Pons (tissue), 1 donor: ENCODE measurements at places on chromosomes 12 and 14.
A peak's percentile ranks its signal among the peaks of the same experiment; 100 is the strongest.

DNA sequence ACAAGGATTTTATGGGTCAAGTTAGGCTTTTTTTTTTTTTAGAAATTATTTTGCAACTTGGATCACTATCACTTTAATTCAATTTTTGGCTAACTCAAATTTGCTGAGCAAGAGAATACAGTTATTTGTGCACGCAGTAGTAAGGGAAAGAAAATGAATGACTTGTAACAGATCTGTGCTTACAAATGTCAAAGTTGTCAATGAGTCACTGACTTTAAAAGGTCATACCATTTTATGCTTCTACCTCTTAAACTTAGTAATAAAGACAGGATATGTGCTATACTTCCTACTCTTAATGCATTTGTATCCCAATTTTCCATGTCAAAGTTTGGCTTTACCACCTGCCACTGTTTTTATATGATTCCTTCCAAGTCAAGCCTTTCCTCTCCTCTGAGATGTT lies 131.1 kb upstream of the FBXO33 start:
- no peak for DNase-seq

DNA sequence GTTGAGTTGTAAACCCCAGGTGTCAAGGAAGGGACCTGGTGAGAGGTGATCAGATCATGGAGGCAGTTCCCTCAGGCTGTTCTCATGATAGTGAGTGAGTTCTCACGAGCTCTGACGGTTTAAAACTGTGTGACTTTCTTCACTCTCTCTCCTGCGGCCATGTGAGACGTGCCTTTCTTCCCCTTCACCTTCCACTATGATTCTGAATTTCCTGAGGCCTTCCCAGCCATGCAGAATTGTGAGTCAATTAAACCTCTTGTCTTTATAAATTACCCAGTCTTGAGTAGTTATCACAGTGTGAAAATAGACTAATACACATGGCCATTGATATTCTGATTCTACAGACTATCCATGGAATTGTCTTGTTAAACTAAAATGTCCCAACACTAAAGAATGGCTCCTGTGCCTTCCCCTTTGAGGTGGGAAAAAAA lies 85.6 kb downstream of the SLC2A13 start:
- DNase-seq, result no peak

DNA sequence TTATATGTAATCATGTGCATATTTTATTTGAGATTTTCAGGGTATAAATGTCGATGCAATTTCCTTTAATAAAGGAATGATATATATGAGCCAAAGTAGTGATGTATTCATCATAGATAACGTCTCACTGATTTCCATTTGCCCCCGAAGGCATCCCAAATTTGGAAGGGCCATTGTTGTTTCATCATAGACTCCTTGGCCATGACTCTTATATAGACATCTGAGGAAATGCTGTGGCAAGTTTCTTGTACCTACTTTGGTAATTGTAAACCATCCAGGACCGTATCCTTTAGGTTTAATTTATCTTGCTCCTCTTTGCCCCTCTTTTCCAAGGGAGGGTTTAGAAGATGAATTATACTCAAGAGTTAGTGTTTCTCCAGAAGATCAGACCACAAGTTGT lies 84.7 kb downstream of the SAMD4A start:
- DNase-seq, result no peak

DNA sequence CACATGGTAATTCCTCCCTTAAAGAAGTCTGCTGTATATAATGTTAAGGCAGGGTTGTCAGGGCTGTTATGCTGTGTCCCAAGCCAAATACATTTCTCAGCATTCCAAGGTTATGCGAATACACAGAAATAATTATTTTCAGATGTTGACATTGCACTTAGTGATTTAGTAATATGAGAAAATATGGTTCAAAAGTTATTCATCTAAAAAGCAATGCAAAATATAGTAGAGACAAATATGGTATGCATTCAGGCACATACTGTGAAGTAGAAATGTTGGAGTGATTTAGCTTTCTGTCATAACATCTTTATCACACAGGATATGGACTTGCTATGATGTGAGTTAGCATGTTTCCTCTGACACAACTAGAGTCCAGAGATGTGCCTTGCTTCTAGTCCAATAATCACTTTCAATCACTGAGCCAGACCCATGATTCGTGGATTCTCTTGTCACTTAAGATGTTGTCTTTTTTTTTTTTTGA lies 70.0 kb downstream of the PDE3A start:
- no peak for DNase-seq

GRCh38 chr12:108560752-108561719 lies at the start of gene SART3:
SART3 (minus strand) TSS chr12:108561173; CDS start chr12:108561154, 19 bp downstream.
- peak; percentile 96 for DNase-seq

DNA sequence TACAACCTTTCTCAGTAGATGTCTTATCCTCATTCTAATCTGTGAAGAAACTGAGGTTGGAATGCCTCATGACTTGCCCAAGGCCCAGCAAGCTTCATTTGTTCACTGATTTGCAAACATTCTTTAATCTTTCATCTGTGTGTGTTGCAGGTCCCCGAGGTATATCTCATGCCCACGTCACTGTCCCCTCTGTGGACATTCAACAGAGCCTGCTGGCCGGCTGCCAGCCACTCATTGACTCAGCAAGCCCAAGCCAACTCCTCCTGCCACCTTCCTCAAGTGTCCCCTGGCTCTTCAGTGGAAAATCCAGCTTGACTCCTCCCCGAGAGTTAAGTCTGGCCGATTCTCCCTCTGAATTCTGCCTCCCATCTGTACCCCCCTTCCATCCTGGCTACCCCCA lies 1.9 kb upstream of the DCAF4 start:
- DNase-seq, result no peak

GRCh38 chr12:103986829-103987228 lies 21.2 kb downstream of the TDG start:
- DNase-seq, result no peak

DNA sequence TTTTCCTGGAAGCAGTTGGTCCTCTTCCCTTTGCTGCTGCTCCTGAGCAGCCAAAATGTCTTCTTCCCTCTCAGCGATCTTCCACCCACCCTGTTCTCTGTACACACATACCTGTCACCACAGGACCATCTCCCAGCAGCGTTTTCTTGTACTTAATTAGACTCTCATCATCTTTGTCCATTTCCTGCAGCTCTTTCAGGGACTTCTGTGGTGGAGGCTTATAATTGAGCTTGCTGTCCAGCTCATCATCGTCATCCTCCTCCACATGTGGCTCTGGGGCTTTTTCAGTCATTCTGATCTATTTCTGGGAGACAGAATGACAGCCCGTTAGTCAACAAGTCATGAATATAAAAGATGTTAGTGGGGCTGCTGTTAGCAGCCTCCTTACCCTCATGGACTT lies 11.0 kb downstream of the ARHGDIB start:
- no peak for DNase-seq

DNA sequence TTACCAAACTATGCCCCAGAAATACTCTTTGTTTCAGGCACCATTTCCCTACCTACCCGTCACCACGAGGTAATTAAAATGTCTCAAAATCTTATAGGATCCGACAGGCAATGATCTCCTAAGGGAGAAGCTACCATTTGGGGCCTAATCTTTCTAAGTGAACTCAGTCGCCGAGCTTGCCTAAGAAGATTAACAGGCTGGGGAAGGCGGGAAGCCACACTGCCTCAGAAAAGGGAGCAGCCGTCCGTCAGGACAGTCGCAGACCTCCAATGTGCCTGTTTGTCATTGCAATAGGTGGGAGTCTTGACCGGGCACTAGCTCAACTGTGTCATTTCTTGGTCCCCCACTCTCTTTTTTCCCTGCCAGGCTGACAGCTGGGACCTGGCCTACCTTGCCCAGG lies 4.6 kb downstream of the TTC7B start:
- DNase-seq, result no peak

GRCh38 chr12:104187446-104188155 lies 28.0 kb upstream of the TXNRD1 start:
- DNase-seq, result no peak

DNA sequence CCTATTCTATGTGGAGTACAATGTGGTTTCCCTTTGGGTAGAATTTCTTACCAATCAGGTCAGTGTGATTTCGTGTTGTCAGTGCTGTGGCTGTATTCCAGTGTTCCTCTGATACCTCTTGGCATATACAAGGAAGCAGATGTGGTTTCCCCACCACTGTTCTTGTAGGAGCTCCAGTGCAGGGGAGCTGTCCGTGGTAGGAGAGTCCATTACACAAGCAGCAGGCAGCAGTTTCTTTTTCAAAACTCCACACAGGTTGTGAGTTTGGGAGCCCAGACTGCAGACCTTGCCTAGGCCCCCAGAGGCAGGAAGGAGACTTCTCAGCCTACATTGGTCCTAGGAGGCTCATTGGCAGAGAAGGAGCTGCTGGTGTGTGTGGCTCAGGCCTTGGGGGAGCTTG lies 452.8 kb downstream of the AACS start:
- DNase-seq, result no peak

DNA sequence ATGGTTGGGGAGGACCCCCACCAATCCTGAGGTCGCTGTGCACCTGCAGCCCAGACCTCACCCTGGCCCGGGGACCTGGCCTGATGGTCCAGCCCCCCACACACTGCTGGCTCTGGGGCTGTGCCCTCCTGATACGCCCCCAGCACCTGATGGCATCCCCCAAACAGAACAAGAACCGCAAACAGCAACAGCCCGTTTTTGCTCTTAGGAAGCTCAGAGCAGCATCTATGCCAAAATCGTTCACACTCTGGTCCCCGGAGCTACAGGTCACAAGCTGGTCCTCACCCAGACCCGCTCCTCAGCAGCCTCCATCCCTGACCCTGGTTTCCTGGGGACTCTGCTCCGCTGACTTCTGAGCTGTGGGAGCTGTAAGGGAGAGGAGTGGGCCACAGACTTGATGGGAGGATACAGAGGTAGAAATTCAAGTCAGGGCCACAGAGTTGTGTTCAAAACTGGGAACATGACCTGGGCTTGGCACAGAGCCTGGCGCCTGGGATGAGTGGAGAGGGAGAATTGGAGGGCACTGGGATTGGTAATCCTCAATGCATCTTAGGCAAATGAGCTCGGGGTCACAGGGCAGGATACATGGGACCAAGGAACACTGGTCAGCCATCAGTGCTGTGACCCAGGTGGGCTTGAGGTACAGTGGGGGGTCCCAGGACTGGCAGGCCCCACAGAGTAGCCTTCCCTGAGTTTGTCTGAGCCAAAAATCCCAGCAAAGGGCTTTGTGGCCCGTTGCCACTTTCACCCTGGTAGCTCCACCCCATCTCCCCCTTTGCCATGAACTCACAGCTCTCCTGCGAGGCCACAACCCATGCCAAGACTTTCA lies 170.9 kb upstream of the RTL1 start:
- no peak for DNase-seq

- DNase-seq, result no peak
Measured at GRCh38 chr12:69189378-69189978, 49.9 kb upstream of the CPSF6 start.

DNA sequence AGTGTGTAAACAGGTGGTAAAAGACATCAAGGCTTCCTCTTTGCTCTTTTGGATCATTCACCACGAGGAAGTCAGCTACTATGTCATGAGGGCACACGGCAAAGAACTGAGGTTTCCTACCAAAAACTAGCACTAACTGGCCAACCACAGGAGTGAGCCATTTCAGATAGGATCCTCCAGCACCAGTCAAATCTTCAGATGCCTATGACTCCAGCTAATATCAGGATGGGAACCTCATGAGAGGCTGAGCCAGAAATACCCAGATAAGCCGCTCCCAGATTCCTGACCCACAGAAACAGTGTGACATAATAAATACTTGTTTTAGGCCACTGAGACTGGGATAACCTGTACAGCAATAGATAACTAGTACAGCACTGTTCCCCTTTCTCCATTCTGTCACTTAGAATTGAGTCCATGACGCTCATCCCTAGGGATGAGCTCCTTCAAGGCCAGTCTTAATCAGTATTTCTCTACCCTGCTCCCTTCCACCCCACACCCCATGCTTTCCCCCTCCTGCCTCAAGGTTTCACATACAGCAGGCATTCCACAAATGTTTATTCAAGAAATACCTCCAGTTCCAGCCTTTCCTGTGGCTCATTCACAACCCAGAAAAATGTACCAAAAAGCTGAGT lies 68.4 kb downstream of the PPM1H start:
- no peak for DNase-seq

- DNase-seq, result no peak
Measured at GRCh38 chr14:24992624-24993360, 57.2 kb downstream of the STXBP6 start.

GRCh38 chr12:61810486-61810885 lies 449.7 kb upstream of the USP15 start:
- no peak for DNase-seq

GRCh38 chr12:5051334-5051733 lies 7.7 kb downstream of the KCNA5 start:
- DNase-seq, result no peak

- DNase-seq, result no peak
Measured at GRCh38 chr14:31785574-31785973, 224.4 kb downstream of the NUBPL start.

GRCh38 chr12:15963271-15963670 lies 52.1 kb downstream of the DERA start:
- DNase-seq, result no peak

- no peak for DNase-seq
Measured at GRCh38 chr12:122020795-122021192, 890 bp upstream of the BCL7A start.

DNA sequence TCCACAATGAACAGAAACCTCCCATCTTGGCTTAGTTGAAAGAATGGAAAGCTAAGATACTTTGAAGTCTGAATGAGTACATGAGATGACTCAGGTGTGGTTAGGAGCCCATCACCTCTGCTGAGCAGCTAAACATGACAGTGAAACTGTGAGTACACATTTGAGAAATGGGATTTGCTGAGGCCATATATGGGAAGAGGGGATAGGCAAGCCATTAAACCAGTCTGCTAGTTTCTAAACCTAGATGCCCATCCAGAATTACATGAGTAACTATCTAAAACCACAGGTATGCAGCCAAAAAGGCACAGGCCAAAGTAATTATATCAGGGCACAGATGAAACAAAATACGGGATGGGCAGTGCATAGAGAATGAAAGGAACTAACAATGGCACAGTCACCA lies 41.2 kb downstream of the NKX2-1 start:
- DNase-seq, result no peak

DNA sequence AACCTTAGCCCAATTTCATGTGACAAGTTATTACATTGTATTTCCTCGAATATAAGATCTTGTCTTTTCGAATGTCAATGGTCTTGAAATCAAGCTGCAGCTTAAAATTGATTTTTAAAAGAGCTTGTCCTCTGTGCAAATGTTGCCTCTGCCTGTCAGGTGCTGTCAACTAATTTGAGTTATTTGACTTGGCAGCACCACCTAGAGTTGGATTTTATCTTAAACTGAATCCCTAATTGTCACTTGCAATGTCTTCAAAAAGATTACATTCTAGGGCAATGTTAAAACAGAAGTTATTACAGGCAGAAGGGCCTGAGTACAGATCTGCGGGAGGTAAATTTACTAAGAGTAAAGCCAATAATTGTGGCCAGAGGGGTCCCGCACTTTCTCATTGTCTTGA lies 26.2 kb upstream of the TUNAR start:
- no peak for DNase-seq

- no peak for DNase-seq
Measured at GRCh38 chr12:115416869-115417268, 732.9 kb upstream of the TBX3 start.
